Mesothelial cell of epicardium (in vitro differentiated cells): ENCODE measurements at places on chromosomes 2 and 18.

GRCh38 chr18:74631623-74632350 lies 34.1 kb downstream of the ZNF407 start:
- peaks cover 34% of the 10 kb centered on the region for H3K4me1 ChIP-seq
- no peak overlapping the region for H3K4me3 ChIP-seq
- peaks cover 24% of the 10 kb centered on the region for H3K36me3 ChIP-seq
- no peak overlapping the region for H3K27ac ChIP-seq

DNA sequence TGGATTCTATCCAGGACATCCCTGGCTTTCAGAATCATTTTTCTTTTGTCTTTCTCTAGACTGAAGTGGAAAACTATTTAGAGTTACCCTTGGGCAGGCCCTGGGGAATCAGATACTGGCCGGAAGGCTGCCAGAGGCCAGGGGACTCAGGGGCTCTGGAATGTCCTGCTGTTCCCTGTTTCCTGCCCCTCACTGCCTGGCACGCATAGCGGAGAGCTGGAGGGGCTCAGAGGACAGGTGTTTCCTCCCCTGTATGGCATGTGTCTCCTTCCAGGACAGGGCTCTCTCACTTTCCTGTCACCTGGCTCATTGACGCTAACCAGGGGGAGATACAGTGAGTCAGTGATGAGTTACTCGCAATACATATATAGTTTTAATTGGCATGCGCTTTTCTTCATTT lies 38.8 kb downstream of the DYSF start:
- no peak overlapping the region for H3K4me3 ChIP-seq
- no peaks in the 10 kb centered on the region for H3K4me1 ChIP-seq
- H3K27me3 ChIP-seq = no peaks in the 10 kb centered on the region

- H3K27me3 ChIP-seq = peaks cover 9% of the 10 kb centered on the region
- no peaks in the 10 kb centered on the region for H3K36me3 ChIP-seq
- DNase-seq = no peak
- peaks cover 19% of the 10 kb centered on the region for H3K4me1 ChIP-seq
- peak overlapping the region; percentile 79 for H3K27ac ChIP-seq
- no peak overlapping the region for H3K4me3 ChIP-seq
Observed at GRCh38 chr2:234091883-234092282, 41.4 kb downstream of the SPP2 start.

DNA sequence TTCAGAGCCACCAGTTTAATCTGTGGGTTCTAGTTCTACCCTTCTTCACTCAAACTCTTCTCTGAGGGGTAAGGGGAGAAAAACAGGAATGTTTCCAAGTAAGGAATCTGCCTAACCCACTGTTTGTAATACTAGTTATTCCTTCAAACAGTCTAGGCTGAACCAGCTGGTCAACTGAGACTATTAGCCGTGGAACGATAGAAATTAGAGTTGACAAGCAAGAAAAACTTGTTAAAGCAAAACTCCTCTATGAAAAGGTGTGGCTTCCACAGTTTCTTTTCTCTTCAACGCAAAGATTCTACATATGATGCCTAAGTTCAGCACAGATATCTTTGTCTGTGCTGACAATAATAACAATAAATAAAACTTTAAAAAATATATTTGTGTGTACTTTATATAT lies 11.5 kb downstream of the PAIP2B start:
- H3K27ac ChIP-seq = peak overlapping the region; percentile 58
- no peak overlapping the region for H3K4me3 ChIP-seq
- H3K4me1 ChIP-seq = peaks cover 8% of the 10 kb centered on the region
- H3K27me3 ChIP-seq = no peaks in the 10 kb centered on the region
- DNase-seq = no peak

- peak; percentile 27 for DNase-seq
- H3K27me3 ChIP-seq = no peaks in the 10 kb centered on the region
- peak overlapping the region; percentile 96 for H3K4me3 ChIP-seq
- H3K4me1 ChIP-seq = peaks cover 32% of the 10 kb centered on the region
- H3K36me3 ChIP-seq = no peaks in the 10 kb centered on the region
Observed at GRCh38 chr2:150486539-150487484, 655 bp downstream of the RND3 start.

DNA sequence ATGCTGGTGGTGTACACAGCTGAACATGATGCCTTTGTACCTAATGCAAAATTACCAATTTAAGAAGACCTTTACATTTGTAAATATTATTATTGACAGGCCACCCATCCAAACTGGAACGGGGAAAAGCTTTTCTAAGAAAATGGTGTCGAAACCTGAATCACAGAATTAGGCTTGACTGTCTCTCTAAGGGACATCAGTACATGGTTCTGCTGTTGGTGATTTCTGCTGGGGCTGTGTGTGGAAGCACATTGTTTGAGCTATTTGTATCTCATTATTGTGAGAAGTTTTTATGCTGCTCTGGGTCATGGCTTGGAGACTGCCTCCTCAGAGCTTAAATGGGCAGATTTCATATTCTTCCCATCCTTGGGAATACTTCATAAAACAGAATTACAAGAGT lies 420.9 kb upstream of the POU3F3 start:
- peaks cover 36% of the 10 kb centered on the region for H3K27me3 ChIP-seq
- no peak overlapping the region for H3K4me3 ChIP-seq
- no peak overlapping the region for H3K27ac ChIP-seq
- DNase-seq = no peak

- H3K27ac ChIP-seq = no peak overlapping the region
- no peak overlapping the region for H3K4me3 ChIP-seq
- DNase-seq = no peak
- H3K36me3 ChIP-seq = peaks cover 10% of the 10 kb centered on the region
- H3K4me1 ChIP-seq = peaks cover 6% of the 10 kb centered on the region
Observed at GRCh38 chr2:172480301-172481218, 53.2 kb downstream of the ITGA6 start.

DNA sequence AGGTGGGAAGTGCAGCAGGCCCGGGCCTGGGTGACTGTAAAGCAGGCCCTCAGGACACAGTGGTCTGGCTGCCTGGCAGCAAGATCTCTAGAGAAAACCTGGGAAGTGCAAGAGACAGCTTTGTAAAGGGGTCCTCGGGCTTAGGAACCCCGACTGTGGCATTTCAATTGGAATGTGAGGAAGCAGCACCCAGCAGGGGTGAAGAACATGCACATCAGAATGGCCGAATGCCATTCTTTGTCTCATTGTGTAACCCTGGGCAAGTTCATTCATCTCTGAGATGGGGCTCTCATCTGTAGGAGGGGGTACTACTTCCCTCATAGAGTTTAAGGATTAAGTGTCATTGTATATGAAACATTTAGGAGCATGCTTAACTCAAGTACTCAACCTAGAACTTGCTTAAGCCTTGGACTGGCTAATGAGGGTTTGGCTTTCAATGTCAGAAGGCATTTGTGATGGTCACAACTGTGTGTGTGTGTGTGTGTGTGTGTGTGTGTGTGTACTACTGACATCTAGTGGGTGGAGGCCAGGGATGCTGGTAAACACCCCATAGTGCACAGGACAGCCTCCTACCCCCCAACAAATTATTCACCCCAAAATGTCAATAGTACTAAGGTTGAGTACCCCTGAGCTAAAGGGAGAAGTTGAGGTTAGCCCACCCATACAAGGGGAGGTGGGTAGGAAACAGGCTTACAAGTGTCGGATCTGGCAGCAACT lies 29.3 kb downstream of the MEX3C start:
- H3K4me3 ChIP-seq = no peak overlapping the region
- H3K27ac ChIP-seq = no peak overlapping the region
- no peaks in the 10 kb centered on the region for H3K27me3 ChIP-seq
- H3K4me1 ChIP-seq = no peaks in the 10 kb centered on the region
- no peaks in the 10 kb centered on the region for H3K36me3 ChIP-seq

DNA sequence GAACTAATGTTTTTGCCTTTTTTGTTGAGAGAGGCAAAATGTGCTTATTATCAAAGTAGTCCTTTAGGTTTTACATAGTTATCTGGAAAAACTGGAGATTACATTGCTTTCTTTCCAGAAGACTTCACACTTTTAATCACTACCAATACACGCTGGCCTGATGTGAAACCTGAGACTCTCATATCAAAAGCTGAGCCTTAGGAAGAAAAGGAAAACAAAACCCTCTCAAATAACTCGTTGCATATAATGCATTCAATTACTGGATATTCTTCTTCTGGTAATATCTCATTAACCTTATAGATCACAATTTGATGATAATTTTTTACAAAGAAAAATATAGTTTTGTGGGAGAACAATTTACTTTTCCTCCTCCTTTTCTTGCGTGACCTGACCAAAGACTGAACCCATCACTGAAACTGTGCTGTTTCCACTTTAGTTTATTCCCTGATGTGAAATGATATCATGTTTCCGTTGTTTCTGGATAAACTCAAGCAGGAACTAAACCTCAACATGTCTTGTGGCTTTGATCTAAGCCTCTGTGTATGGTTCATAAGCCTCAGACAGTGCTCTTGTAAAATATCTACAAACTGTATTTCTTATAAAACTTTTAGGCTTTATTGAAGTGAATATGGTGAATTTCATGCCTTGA lies 332.4 kb downstream of the GULP1 start:
- H3K4me3 ChIP-seq = peak overlapping the region; percentile 22
- peak overlapping the region; percentile 74 for H3K27ac ChIP-seq
- H3K27me3 ChIP-seq = no peaks in the 10 kb centered on the region
- no peak for DNase-seq

DNA sequence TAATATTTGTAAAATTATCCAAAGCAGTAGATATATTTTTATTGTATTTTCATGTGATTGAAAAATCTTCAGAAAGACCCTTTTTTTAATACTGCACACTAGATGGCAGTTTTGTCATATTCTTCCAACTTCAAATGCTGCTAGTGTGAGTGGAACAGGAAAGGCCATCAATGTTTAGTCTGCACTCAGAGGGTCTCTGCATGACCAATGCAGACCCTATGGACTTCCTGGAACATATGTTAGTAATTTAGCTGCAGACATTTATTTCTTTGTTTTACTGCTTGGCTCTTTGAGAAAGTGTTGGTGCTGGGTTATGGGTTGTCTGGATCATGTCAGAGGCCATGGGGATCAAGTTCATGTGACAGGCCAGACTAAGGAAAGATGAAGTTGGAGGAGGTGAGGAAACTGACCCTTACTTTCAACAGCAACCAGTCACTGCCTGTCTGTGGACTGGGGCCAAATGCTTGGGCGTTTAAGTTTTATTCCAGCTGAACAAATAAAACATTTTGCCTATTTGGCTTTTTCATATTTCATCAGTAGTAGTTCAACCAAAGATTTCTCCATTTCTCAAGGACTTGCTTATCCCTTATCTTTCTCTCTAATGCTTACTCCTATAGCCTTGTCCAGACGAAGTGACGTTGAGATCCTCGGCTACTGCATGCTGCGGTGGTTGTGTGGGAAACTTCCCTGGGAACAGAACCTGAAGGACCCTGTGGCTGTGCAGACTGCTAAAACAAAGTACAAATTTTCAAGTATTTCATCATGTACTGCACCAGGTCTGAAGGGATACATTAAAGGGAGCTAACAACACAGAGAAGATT lies 84.8 kb downstream of the VRK2 start:
- peaks cover 9% of the 10 kb centered on the region for H3K36me3 ChIP-seq
- H3K4me3 ChIP-seq = no peak overlapping the region
- H3K27ac ChIP-seq = peak overlapping the region; percentile 86
- H3K27me3 ChIP-seq = no peaks in the 10 kb centered on the region
- peaks cover 15% of the 10 kb centered on the region for H3K4me1 ChIP-seq

- DNase-seq = no peak
- peaks cover 23% of the 10 kb centered on the region for H3K36me3 ChIP-seq
- no peak overlapping the region for H3K4me3 ChIP-seq
- H3K27ac ChIP-seq = no peak overlapping the region
Observed at GRCh38 chr2:241441492-241441891, 66.9 kb downstream of the STK25 start.

DNA sequence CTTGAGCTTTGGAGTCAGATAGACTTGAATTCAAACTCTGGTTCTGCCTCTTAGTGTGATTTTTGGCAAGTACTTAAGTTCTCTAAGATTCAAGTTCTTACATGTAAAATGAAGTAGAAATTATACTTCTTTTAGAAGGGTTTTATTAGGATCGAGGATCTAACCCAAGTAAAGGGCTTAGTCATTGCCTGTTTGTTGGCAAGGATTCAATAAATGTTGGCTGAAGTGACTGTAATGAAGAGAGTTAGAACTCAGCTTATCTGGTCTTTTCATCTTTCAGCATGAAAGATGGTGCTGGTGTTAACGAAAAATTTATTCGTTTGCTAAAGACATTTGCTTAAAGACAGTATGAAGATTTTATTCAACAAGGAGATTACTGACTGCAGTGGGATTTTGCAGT lies 315.9 kb upstream of the THUMPD2 start:
- H3K4me1 ChIP-seq = peaks cover 24% of the 10 kb centered on the region
- H3K27me3 ChIP-seq = no peaks in the 10 kb centered on the region
- no peak overlapping the region for H3K4me3 ChIP-seq
- no peaks in the 10 kb centered on the region for H3K36me3 ChIP-seq
- peak overlapping the region; percentile 39 for H3K27ac ChIP-seq

DNA sequence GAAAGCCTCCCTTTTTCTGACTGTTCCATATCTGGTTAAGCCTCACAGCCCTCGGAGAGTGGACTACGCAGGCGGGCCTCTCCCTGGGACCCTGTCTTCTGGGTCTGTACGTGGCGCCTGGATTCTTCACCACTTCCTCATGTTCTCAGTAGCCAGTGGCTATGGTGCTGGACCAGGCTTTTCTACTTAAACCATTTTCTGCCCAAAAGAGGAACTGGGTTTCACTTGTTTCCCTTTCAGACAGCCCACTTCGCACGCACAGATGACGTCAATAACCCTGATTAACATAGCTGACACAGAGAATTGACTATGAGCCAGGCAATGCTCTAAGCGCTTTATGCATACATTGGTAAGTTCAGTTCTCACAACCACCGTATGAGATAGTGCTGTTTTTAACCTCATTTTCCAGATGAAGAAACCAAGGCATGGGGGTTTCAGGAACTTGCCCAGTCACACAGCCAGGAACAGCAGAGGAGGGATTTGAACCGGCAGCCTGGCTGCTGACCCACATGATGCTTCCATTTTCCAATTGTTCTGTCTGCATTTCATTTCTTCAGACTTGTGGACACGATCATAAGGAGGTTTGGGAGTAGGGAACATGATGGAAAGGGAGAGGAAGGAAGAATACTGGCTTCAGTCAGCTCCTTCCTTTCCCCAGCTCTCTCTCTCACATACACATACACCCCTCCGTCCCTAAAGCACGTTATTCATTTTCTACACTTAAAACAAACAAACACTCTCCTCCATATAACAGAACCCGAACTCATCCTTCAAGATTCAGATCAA lies 41.7 kb downstream of the MYOM1 start:
- H3K4me3 ChIP-seq = no peak overlapping the region
- H3K27me3 ChIP-seq = no peaks in the 10 kb centered on the region
- no peak for DNase-seq

DNA sequence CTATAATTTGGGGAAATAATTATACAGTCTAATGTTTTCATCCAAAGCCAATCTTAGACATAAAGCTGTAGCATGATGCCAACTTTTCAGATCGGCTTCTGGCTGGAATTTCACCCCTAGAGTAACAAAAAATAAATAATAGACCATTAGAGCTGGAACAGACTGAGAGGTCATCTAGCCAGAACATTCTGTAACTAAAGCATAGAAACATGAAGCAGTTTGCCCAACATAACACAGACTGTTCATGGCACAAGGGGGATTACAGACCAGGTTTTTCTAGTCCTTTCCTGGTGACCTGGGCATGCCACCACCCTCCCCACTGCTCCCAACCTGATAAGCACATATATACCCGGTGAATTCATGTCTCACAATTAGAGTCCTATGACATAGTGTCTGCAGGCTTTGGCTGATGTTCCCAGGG lies 116.4 kb upstream of the PPP1CB start:
- no peak for DNase-seq
- peak overlapping the region; percentile 3 for H3K27ac ChIP-seq
- H3K4me1 ChIP-seq = peaks cover 19% of the 10 kb centered on the region
- H3K36me3 ChIP-seq = no peaks in the 10 kb centered on the region
- H3K27me3 ChIP-seq = no peaks in the 10 kb centered on the region
